Upper lobe of left lung (tissue), 6 donors: ENCODE measurements at places on chromosomes 4 and X.
A peak's percentile ranks its signal among the peaks of the same experiment; 100 is the strongest.

DNA sequence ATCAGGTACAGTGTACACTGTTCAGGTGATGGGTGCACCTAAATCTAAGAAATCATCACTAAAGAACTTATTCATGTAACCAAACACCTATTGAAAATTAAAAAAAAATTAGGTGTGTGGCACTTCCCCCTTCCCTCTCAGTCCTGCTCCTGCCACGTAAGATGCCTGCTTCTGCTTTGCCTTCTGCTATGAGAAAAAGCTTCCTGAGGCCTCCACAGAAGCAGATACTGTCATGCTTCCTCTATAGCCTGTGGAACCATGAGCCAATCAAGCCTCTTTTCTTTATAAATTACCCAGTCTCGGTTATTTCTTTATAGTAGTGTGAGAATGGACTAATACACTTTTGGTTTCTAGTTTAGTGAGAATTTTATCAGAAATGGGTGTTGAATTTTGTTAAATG lies 459.8 kb upstream of the DIPK2B start:
- DNase-seq: no peak

- no peak for DNase-seq
These were observed 108.5 kb downstream of the ZNF674 start for GRCh38 chrX:46436744-46437143.

DNA sequence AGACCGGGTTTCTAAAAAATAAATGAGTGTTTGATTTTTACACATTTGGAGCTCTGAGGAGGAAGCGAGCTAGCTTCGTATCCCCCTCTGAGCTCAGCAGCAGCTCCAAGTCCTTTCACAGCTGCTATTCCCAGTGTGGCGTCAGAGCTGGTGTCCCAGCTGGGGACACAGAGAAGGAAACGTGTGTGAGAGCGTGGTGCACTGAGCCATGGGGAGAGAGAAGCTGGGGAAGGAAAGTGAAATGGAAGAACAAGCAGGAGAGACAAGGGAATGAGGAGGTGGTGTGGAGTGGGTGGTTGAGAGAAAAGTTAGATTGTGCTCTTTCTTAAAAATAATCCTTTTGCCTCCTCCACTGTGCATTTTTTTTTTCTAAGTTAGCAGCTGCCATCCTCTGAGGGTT lies 79.5 kb upstream of the SLC4A4 start:
- DNase-seq: no peak

- no peak for DNase-seq
These were observed 9.6 kb downstream of the ODAPH start for GRCh38 chr4:75565481-75565880.

GRCh38 chrX:115949900-115950822 lies 220.4 kb upstream of the AGTR2 start:
- DNase-seq: no peak

DNA sequence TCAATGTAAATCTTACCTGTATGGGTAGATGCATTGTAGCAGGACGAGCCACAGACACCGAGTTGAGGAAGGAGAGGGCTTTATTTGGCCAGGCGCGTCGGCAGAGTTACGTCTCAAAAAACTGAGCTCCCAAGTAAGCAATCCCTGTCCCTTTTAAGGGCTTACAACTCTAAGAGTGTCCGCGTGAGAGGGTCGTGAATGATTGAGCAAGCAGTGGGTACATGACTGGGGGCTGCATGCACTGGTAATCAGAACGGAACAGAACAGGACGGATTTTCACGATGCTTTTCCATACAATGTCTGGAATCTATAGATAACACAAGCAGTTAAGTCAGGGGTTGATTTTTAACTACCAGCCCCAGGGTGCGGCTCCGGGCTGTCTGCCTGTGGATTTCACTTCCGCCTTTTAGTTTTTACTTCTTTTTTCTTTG lies 524.9 kb upstream of the HTR2C start:
- no peak for DNase-seq

- no peak for DNase-seq
These were observed 102.8 kb downstream of the C4orf51 start for GRCh38 chr4:145782756-145783155.

DNA sequence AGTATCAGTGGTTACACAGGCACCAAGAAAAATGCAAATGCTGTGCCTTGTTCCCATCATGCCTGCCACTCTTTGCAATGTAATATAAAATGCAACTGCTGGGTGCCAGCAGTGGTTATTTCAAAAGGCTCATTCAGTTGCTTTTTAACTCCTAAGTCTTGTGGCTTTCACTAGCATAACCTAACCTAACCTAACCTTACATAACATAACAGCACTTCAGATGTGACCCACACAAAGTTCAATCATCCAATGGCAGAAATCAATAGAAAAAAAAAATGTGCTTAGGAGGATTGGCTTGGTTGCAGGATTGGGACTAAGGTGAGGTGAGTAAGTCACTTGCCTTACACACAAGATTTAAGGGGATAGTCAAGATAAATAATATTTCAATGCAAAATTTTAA lies 60.2 kb upstream of the VMA21 start:
- DNase-seq: no peak

DNA sequence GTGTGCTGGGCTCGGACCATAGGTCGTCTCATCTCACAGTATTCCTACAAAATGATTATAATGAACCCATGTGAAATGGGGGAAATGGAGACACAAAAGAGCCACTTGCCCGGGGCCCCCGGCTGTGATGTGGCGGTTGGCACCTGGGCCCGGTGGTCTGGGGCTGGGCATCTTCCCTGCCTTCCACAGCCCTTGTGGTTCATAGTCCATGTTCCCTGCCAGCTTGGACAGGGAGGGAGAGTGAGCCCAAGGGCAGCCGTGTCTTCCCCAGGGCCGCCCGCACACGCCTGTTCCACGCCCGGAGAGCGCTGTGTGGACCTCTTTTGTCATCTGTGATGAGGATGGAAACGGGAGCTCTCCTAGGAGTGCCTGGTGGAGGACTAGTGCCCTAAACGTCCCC lies 5.2 kb downstream of the CPZ start:
- DNase-seq: peak; percentile 64

- DNase-seq: no peak
These were observed 227.8 kb downstream of the CPE start for GRCh38 chr4:165606465-165607205.

- no peak for DNase-seq
These were observed 526.0 kb downstream of the TLL1 start for GRCh38 chr4:166399021-166399420.

DNA sequence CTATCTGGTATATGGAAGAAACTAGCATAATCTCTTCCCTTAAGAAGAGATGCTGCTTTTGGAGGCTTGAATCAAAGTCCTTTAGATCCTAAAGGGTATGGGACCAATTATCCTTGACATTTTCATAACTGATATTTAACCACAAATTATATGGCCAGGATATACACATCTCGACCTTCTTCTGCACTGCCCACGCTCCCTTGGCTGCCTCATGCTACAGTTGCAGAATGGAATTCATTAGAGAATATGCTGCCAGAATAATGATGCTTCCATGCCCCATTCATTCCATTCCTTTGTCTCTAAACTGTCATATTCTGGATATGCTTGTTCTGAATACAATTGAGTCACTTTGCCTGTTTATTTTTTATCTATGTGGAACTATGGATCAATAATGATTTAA lies 157.1 kb upstream of the PACRGL start:
- DNase-seq: no peak

DNA sequence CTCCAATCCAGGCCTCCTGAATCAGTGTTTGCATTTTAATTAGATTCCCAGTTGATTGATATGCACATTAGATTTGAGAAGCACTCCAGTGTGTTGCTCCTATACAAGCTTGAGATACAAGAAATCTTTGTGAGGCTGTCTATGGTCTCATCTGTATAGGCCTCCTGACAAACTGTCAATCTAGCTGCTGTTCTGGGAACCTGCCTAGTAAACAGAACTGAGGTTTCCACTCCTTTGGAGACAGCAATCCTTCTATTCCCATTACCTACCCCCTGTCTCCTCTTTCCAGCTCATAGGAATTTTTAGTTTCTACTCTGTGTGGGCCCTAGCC lies 306.1 kb upstream of the EMCN start:
- no peak for DNase-seq

- DNase-seq: no peak
These were observed 798.7 kb downstream of the PCDH7 start for GRCh38 chr4:31518796-31519250.

GRCh38 chr4:71338846-71339593 lies at the start of gene SLC4A4:
SLC4A4 (plus strand) TSS chr4:71339020.
- DNase-seq: no peak

- DNase-seq: no peak
These were observed 234.4 kb upstream of the FAT1 start for GRCh38 chr4:186957952-186958555.

GRCh38 chrX:107348990-107349389 lies 100.5 kb upstream of the FRMPD3 start:
- no peak for DNase-seq

DNA sequence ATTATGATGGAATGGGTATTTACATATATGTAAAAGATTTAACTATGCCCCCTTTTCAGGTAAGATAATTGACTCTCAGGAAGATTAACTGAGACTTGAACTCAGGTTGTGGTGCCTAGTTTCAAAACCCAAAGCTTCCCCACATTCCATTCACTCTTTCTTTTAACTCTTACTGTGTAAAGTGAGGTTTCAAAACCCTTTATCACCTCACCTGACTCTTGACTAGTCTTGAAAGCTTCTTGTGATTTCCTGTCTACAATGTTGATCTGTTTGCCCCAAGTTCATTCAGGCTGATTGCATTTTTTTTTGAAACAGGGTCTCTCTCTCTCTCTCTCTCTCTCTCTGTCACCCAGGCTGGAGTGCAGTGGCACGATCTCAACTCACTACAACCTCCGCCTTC lies 40.5 kb upstream of the RAPGEF2 start:
- no peak for DNase-seq

GRCh38 chr4:15654593-15655222 lies 449 bp downstream of the FBXL5 start:
- peak; percentile 59 for DNase-seq

GRCh38 chr4:147639388-147639787 lies 22.2 kb downstream of the TMEM184C start:
- no peak for DNase-seq

DNA sequence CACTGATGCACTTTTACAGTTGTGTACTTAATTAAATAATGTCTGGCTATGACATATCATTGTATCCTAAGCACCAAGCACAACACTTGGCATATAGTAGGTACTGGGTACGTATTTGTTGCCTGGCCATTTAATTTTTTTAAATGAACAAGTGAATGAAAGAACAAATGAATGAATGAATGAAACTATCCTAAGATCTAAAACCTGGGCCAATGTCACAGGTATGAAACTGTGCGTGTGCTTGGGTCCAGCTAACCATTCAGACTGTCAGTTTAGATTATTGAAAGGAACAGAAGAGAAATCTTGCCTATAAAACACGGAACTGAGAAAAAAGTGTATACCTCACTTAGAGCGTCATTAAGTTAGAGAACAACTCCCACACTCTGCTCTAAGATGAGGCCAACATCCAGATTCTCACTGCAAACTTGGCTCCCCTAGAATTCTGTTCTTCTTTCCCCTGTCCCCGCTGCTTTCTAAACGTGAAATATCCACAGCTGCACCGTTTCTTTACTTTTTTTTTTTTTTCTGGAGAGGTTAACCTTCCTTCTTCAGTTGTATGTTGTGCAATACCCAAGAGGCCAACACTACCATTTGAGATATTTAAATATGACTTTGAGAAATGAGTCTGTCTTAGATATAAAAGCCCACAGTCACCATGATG lies 17.3 kb upstream of the SEL1L3 start:
- DNase-seq: no peak

DNA sequence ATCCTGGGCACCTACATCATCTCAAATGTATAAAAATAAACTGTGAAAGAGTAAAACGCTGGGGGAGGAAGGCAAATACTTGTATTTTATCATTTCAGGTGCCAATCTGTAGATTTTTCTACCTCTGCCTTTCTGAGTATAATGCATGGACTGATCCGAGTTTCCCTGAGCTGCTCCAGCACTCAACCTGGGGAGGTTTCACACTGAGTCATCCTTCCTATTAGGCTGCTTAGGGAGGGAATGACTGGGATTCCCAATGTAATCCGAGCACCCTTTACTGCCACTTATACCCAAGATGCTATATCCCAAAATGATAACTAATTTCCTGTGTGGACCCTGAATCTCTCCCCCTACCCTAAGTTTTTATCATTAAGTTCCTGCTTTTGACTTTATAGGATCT lies 126.6 kb downstream of the HNRNPD start:
- DNase-seq: no peak

- no peak for DNase-seq
These were observed 116.6 kb downstream of the SHOX start for GRCh38 chrX:747176-747575.

DNA sequence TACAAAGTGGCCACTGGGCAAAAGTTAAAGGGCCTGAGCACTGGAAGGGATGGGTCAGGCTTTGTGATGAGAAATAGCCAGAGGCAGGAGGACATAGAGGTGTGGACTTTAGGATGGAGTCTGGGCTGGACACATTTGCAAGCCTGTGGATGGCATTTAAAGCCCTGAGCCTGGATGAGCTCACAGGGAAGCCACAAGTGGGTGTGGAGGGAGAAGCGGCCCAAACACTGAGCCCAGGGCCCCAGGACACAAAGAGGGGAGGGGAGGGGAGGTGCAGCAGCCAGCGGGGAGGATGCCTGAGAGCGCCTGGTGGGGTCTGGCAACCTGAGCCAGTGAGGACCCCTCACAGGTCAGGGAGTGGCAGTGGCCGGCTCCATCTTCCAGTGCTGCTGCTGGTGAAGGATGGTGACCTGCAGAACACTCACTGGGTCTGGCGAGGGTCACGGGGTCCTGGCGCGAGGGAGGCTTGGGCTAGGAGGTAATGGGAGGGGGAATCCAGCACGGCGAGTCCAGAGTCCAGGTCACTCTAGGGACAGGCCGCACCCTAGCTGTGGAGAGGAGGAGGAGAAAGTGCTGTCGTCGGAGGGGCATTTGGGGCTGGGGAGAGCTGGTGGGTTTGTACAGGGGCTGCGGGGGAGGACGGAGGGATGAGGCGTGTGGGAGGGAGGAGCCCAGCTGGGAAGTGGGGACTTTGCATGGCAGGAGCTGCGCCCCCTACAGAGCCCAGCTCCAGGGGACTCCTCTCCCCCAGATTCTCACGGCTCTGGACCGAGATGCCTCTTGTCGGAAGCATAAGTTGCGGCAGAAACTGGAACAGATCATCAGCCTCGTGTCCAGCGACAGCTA lies 7.0 kb downstream of the LAGE3 start:
- no peak for DNase-seq

DNA sequence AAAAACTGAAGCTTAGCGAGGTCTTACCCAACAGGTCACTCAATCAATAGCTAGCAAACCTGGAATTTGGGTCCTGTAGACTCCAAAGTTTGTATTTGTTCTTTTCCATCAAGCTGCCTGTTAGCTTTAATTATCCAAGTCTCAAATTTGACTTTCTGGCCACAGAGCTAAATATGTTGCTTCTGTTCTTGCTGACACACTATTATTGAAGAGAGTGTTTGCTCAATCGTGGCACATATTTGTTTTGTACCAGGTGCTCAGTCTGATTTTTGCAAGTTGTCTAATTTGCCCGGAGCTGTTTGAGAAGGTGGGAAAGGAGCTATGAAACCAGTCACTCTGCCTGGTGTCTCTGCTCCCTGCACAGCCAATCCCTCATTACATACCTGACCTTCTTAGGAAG lies 41.7 kb upstream of the FRMD7 start:
- no peak for DNase-seq

GRCh38 chr4:134132086-134132783 lies 69.4 kb downstream of the PABPC4L start:
- no peak for DNase-seq
